ENCODE measurements at places on chromosomes 1 and 21.
A peak's percentile ranks its signal among the peaks of the same experiment; 100 is the strongest.

GRCh38 chr1:41023279-41023990 is 1.9 kb upstream of the SLFNL1 start:
- DNase-seq = no peak

- no peak for DNase-seq
Observed at GRCh38 chr1:222057162-222057561, 315.3 kb upstream of the DUSP10 start.

DNA sequence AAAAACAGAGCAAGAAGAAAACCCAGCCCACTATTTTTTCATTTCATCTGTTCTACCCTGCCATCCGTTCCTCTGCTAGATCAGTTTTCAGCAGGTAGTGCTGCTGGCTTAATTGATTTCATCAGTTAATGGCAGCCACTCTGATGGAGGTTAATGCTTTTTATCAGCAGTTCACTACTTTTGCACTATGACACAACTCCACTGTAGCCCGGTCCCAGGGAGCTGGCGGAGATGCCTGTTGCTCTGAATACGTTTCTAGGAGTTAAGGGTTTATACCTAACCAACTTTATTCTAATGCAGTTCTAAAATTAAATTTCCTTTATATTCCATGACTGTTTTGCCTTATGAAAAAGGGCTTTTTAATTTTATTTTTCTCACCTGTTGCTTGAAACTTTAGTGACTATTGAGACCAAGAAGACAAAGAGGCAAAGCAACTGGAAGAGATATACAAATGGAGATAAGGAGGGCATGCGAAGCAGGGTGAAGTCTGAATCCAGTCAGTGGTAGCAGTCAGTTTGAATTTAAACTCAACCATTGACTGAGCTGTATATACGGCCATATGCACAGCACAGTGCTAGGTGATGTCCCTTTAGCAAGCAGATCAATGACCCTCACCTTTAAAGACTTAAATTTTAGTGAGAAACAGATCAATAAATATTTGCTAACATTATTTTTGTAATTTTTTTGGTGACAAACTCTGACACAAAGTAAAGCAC is 477.9 kb downstream of the LMO4 start:
- DNase-seq = no peak

DNA sequence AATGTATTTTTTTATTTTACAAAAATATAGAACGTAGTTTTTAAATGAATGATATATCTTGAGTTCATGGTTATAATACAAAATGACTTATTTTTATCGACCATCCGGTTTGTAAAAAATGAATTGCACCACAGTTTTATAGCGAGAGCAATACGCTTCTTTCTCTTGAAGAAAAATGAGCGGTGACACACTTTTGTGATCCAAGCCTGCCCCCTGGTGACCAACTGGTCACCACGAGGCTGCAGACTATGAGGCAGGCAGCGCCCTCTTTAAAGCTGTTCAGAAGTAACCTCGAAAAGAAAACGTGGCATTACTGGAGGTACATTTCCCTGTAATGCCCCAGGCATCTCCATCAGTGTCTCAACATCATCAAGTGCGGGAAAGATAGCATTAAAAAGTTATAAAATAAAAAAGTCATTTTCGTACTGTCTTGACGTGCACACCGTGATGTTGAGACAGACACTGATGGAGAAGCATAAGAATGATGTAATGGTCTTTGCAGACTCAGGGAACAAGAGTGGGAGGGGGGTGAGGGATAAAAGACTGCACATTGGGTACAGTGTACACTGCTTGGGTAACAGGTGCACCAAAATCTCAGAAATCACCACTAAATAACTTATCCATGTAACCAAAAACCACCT is 734.2 kb upstream of the ADAMTS5 start:
- DNase-seq = peak; percentile 66

DNA sequence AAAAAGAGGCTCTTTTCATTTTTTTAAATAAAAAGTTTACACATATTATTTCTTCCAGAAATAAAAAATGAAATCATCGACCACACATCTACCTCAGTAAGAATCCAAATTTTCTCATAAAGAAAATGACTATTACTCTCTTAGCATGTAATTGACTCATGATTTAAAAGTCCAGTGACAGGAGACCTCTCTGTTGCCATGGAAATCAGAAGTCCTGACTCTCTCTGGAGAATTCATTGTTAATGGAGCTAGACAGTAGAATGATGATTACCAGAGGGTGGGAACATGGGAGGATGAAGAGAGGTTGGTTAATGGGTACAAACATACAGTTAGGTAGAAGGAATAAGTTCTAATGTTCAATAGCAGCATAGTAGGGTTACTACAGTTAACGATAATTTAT is 5.0 kb upstream of the CLCA4 start:
- DNase-seq = no peak

GRCh38 chr1:193741228-193741627 is 554.8 kb upstream of the B3GALT2 start:
- no peak for DNase-seq

- no peak for DNase-seq
Observed at GRCh38 chr1:21414015-21414414, 25.9 kb upstream of the NBPF3 start.

DNA sequence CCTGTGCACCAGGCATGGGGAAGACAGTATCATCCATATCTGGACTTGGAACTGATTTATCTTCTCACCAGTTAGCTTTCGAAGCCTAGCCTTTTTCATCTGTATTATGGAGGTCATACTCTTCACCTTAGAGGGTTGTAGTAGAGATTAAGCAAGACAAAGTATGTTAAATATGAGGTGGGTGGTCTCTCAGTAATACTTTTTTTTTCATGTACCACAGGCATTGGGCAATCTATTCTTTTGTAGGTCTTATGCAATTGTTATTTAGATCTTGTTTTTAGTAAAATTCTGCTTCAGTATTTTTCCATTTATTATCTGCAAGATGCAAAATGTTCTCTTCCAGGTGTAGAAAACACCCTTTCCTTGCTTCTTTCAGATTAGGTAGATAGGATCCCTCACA is 35.2 kb upstream of the OR2B11 start:
- DNase-seq = no peak

- no peak for DNase-seq
Observed at GRCh38 chr1:239040523-239040922, 345.8 kb upstream of the CHRM3 start.

DNA sequence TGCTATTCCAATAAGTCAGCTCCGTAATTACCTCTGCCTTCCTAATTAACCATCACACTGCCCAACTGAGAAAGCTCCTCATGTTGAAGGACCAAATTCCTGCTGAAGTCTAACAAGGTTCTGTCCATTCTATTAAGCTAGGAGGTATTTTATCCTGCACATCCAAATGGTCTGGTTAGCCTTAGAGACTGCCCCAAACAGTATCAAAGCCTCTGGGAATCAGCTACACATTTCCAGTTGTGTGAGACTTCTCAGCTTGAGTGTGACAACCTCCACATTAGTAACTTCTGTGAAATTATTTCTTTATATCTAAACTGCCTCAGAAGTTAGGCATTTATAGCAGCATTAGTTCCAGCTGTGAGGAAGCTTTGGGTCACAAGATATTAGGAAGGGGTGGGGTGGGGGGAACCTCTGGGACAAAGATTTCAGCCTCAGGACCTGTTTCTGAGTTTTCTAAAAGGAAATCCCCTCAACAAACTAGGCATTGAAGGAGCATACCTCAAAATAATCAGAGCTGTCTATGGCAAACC is 150.5 kb upstream of the DUSP10 start:
- no peak for DNase-seq

GRCh38 chr1:54558434-54559030 is 10.5 kb downstream of the ACOT11 start:
- no peak for DNase-seq

DNA sequence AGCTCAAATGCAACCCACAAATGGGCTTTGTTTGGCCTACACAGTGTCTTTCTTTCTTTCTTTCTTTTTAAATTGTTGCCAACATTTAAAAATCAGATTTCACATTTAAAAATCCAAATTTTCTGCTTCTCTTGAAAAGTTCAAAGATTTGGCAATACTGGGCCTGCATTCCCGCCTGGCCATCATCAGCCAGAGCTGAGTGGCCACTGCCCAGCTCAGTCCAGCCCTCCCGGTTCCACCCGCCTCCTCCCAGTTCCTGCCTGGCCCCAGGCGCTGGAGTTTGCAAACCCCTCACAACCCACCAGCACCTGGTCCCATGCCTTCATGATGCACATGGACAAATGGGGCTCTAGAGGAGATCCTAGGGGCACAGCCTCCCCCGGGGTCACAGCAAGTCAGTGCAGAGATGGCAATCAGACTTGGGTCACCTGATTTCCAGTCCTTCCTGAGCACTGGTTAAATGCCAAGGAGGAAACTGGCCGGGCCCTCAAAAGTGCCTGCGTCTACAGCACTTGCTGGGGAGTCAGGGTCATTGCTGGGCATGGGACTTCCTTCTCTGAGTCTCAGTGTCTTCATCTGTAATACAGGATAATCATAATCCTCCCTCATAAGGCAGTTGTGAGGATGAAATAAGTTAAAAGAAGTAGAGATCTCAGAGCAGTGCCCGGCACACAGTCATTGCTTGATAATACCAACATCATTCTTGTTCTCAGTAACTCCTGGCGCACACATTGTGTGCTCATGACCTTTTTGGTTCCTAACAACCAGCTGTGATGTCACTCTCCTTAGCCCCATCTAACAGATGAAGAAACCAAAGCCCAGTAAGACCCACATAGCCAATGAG is 41.0 kb upstream of the LAPTM5 start:
- no peak for DNase-seq

- DNase-seq = no peak
Observed at GRCh38 chr1:60425528-60425927, 352.0 kb upstream of the C1orf87 start.

GRCh38 chr1:151443846-151444782 is 15.2 kb downstream of the POGZ start:
- DNase-seq = peak; percentile 37

- no peak for DNase-seq
Observed at GRCh38 chr1:57854436-57854835, 430.6 kb upstream of the DAB1 start.

GRCh38 chr1:186974774-186975181 is 146.0 kb downstream of the PLA2G4A start:
- DNase-seq = no peak

DNA sequence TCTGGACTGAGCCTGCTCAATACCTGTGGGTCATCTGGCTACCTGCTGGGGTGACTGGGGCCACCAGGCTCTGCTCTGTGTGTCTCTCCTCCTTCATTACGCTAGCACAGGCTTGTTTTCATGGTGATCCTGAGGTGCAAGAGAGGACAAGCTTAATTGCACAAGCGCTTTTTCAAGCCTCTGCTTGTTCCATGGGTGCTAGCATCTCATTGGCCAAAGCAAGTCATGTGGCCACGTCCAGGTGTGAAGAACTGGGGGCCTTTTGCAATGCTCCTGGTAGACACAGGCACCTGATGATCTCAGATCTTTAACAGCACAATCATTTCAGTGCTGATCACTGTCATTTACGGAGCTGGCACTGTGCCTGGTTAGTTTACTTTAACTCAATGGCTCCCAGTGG is 114.6 kb downstream of the KAZN start:
- DNase-seq = no peak

- no peak for DNase-seq
Observed at GRCh38 chr1:3547055-3548005, 64.0 kb downstream of the MEGF6 start.

DNA sequence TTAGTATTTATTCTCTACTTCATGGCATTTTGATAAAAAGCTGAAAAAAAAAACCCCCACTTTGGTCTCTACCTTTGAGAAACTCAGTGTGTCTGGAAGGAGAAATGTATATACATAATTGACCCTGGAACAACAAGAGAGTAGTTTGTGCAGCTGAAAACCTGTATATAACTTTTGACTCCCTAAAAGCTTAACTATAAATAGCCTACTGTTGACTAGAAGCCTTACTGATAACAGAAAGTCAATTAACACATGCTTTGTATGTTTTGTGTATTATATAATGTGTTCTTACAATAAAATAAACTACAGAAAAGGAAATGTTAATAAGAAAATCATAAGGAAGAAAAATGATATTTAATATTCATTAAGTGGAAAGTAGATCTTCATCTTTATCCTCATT is 88.0 kb downstream of the NEK7 start:
- DNase-seq = no peak

DNA sequence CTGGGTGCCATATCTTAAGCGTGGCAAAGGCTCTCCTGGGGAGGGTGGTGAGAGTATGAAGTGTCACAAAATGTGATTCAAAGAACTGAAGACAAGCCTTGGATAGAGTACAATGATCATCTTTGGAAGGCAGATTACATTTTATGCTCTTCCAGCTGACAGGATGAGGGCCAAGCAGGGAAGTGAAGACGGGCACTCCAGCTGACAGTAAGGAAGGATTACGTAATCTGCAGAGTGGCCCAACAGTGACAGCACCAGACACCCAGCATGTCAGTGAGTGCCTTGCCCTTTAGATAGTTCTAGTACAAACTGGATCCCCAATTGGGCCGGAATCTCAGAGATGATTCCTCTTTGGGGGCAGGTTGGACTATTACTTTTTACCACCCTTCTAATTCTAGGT is 52.7 kb downstream of the UBE2T start:
- DNase-seq = no peak

GRCh38 chr1:81836007-81836626 is 35.4 kb downstream of the ADGRL2 start:
- no peak for DNase-seq

Data from stimulated activated naive CD8-positive, alpha-beta T cell treated with anti-CD3 and anti-CD28 coated beads, Interleukin-15, amount 100 ng/mL, for 72 hours (primary cell).